CD8-positive, alpha-beta memory T cell (primary cell): ENCODE measurements at places on chromosomes 3 and 15.

DNA sequence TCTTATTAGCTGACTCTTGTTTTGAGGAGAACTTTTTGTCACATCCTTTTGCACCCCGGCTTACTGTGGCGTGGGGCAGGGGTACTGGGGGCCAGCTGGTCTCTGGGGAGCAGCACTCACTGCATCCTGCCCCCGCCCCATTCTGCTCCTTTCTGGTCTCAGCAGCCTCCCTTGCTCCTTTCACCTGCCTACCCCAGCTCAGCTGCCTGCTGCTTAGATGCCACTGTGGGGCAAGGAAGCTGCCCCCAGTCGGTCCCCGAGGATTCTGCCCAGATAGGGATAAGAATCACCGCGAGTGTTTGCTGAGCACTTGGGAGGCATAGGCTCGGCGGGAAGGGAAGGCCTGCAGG lies 32.0 kb downstream of the APBA2 start:
- DNase-seq, result no peak

- DNase-seq, result no peak
Observed at GRCh38 chr15:100663086-100663914, 60.9 kb downstream of the ASB7 start.

- DNase-seq, result no peak
Observed at GRCh38 chr3:117572786-117573185, 863.2 kb downstream of the TUSC7 start.

- DNase-seq, result no peak
Observed at GRCh38 chr15:98653686-98654085, 5.3 kb downstream of the IGF1R start.

GRCh38 chr3:43024181-43024885 lies 45.2 kb downstream of the GASK1A start:
- peak; percentile 67 for DNase-seq

GRCh38 chr3:37987751-37988179 lies 2.8 kb upstream of the VILL start:
- no peak for DNase-seq

DNA sequence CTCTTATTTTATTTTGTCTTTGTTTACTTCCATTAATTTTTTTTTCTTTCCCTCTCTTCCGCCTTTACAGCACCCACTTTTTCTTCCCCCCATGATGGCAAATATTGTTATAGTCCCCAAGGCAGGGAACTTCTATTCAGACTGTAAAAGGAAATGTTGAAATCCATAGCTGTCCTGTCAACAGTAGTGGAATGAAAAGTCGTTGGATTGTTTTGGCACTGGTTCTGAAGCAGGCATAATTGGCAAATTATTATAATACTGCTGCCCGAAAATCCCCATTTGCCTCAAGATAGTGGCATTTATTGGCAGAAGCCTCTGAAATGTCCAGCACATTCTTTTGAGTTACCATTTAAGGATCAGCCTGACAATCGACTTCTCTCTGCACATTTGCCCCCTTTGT lies 150.6 kb downstream of the TPRG1 start:
- no peak for DNase-seq

GRCh38 chr3:170811928-170812591 lies 57.9 kb downstream of the RPL22L1 start:
- peak; percentile 65 for DNase-seq

- DNase-seq, result no peak
Observed at GRCh38 chr3:132786890-132787289, 64.7 kb upstream of the NPHP3 start.

- DNase-seq, result no peak
Observed at GRCh38 chr15:71800190-71800589, 10.2 kb upstream of the NR2E3 start.

DNA sequence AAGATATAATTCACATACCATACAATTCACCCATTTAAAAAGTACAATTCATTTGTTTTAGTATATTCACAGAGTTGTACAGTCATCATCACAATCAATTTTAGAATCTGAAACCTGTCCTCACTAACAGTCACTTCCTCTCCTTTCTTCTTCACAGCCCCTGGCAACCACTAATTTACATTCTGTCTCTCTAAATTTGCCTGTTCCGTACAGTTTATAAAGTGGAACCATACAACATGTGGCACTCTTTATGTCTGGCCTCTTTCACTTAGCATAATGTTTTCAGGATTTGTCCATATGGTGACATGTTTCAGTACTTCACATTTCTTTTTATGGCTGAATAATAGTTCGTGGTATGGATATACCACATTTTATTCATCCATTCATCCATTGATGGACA lies 22.7 kb downstream of the ERICH6 start:
- no peak for DNase-seq

DNA sequence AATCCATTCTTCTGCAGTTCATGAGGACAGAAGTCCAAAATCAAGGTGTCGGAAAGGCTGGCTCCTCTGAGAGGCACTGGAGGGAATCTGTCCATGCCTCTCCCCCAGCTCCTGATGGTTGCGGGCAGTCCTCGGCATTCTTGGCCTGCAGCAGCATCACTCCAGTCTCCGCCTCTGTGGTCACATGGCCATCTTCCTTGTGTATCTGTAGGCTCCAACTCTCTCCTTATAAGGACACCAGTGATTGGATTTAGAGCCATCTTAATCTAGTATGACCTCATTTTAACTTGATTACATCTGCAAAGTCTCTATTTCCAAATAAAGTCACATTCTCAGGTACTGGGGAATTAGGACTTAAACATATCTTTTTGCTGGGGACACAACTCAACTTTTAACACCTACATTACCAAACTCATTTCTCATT lies 56.0 kb upstream of the FLNB start:
- no peak for DNase-seq

- DNase-seq, result no peak
Observed at GRCh38 chr3:162117961-162118360, 621.4 kb downstream of the OTOL1 start.

DNA sequence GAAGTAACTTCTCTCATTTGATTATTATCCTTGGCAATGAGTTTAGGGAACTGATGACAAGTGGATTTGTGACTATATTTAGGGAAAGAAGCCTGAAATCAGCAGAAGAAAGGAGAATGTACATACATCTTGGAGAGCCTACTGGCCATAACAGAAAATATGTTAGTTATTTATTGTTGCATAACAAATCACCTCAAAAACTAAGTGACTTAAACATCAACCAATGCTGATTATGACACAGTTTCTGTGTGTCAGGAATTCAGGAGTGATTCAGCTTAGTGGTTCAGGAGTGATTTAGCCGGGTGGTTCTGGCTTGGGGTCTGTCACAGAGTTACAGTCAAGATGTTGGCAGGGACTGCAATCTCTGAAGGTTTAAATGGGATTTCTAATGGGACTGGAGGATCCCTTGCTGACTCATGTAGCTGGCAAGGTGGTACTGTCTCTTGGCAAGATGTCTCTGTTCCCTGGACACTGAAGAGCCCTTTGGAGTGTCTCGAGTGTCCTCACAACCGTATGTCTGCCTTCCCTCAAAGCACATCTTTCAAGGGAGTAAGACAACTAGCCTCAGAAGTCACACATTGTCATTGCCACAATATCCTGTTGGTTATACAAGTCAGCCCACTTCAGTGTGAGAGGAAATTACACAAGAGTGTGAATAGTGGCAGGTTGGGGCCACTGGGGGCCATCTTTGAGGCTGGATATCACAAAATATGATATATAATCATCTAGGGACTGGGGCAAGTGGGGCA lies 248.9 kb downstream of the SV2B start:
- DNase-seq, result peak; percentile 50

- DNase-seq, result no peak
Observed at GRCh38 chr3:7371693-7372572, 511.0 kb downstream of the GRM7 start.

GRCh38 chr3:194865061-194865460 lies 179.4 kb downstream of the FAM43A start:
- DNase-seq, result no peak

- DNase-seq, result no peak
Observed at GRCh38 chr3:8220291-8220690, 281.3 kb upstream of the LMCD1 start.

DNA sequence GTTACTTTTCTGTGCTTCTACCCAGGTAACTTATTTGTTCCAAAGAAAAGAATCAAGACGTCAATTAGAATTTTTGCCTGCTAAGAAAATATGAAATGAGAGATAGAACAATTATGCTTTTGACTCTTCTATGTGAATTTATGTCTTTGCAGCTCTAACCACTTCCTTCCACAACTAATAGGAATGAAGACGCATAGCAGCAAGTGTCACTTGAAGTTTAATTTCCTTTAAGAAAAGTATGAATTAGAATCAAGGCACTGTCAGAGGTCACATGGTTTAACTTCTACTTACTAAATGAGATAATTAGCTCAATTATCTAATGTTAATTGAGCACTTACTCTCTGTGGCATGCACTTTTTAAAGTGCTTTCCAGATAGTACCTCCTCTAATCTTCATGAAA lies 3.3 kb downstream of the WDR49 start:
- DNase-seq, result no peak

- no peak for DNase-seq
Observed at GRCh38 chr15:61830536-61831330, 229.5 kb downstream of the VPS13C start.

GRCh38 chr3:64554096-64554920 lies 133.5 kb downstream of the ADAMTS9 start:
- no peak for DNase-seq

DNA sequence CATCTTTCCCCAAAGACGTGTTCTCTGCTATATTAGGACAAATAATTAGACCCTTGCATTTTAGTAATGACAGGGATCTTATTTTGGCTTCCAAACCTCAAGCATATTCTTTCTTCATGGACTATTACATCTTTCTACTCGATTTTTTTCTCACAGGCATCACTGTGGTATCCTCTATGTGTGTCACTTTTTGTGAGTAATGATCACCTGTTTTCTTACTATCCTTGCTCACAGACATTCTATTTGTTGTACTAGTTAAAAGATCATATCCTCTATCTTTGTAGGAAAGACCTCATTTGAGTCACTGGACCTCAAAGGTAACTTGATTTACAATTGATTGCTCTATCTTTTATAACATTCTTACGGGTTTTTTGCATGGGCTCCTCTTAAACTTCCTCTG lies 6.8 kb downstream of the C3orf80 start:
- DNase-seq, result no peak

DNA sequence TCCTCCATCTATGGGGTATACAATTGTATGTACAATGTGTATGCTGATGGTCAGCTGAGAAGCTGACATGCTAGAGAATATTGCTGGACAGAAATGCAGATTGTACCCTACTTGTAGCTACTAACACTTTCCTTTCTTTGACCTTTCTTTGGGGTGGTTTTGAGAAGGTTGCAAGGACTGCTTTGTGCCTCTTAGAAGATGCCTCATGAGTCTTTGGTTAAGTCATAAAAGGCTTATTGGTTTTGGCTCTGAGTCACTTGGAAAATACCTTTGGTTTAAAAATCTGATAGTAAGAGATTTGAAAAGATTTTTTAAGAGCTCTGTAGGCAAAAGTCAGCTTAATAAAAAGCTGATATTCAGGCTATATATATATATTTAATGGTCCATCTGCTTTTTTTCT lies 71.5 kb downstream of the ZMAT3 start:
- no peak for DNase-seq

- peak; percentile 40 for DNase-seq
Observed at GRCh38 chr3:183825456-183826161, at the start of gene MAP6D1. MAP6D1 (minus strand) TSS chr3:183825577; CDS start chr3:183825547, 30 bp downstream.

- no peak for DNase-seq
Observed at GRCh38 chr3:12473511-12473910, 10.8 kb upstream of the TSEN2 start.

GRCh38 chr3:145939431-145939830 lies 221.6 kb downstream of the PLOD2 start:
- DNase-seq, result no peak
